GM19239 (cell line): ENCODE measurements at places on chromosomes 11 and 22.

DNA sequence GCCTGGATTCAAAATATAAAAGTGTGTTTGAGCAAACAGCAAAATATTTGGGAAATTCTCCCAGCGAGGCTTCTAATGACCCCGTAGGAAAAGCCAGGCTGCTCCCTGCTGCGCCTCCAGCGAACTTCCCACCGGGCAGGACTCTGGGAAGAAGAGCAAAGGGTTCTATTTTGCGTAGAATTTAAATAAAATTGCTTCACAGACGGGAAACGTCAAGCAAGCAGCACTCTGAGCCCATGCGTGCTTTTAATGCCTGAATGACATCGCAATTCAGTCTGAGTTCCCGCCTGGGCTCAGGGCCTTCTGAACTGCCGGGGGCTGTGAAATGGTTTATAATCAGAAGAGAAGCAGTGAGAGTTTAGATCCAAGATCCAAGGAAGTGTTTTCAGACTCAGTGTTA is 775.1 kb downstream of the BRD1 start:
- DNase-seq: no peak

DNA sequence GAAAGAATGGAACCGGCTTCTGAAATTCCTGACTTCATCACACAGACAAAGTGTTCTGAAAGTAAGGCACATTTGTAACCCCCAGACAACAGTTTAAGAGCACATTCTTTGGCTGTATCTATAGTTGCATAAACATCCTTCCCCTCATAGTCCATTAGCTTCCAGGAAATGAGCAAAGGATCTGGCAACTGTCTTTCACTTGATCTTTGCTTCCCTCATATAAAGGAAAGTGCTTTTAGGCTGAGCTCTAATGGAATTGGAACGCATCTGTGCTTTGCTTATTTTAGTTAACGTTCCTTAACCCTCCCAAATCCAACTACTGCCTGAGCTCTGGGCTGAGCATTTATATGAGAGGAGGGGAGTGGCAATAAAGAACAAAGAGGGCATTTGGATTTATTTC is 76.9 kb upstream of the API5 start:
- no peak for DNase-seq

GRCh38 chr11:20315800-20316199 is 47.7 kb upstream of the HTATIP2 start:
- no peak for DNase-seq

GRCh38 chr22:23520863-23521440 is 59.1 kb downstream of the IGLL1 start:
- no peak for DNase-seq

- DNase-seq: no peak
Observed at GRCh38 chr11:128824191-128825049, 42.7 kb downstream of the KCNJ1 start.

DNA sequence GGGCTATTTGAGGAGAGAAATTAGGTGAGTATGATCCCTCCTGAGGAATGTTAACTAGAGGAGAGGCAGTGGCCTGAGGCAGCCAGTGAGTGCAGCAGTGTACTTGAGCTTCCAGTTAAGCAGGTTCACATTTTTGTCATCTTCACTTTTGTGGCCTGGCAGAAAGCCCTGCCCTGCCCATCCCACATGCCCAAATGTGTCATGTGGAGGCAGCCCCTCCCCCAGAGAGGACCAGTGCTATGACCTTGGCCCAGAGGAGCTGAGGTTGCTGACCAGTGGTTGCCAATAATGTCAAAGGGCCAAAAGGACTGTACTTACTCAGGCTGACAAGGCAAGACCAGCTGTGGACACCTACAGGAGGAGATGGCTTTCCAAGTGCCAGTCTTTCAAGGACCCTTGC is 17.6 kb upstream of the GRK2 start:
- DNase-seq: no peak

- DNase-seq: no peak
Observed at GRCh38 chr11:91219535-91219934, 996.7 kb upstream of the CHORDC1 start.

GRCh38 chr11:55854704-55855103 is 16.2 kb downstream of the OR5D16 start:
- no peak for DNase-seq

GRCh38 chr11:118074785-118075184 is 2.1 kb upstream of the TMPRSS4 start:
- DNase-seq: no peak

DNA sequence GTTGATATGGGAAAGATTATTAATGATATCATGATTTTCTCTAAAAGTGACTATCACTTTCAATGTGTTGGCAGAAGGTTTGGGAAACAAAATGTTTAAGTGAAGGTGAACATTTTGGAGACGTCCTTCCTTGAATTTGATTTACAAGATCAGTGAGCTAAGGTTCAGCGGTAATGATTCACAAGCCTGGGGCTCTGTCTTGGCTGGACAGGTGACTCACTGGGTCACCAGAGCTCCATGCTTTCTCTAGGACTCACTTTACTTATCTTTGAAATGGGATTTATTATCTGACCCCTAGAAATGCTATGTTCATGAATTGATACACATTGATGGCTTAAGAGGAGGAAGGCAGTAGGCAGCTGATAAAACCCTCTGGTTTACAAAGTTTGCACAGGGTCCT is 437.5 kb downstream of the NTM start:
- no peak for DNase-seq

DNA sequence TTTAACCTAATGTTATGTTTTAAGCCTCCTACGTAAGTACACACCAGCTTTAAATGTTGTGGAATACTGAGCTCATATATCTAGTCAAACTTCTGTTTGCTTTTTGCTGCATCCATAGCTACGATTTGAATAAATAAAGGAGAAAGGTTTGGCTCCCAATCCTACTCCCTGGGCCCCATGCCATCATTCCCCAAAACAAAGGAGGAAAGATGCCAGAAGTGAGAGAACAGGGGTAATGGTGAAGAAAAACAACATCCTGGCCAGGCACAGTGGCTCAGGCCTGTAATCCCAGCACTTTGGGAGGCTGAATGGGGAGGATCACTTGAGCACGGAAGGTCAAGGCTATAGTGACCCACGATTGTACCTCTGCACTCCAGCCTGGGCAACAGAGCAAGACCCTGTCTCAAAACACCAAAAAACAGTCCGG is 26.5 kb downstream of the SCGB1A1 start:
- DNase-seq: no peak

- no peak for DNase-seq
Observed at GRCh38 chr11:69634590-69634989, 6.4 kb upstream of the CCND1 start.

- no peak for DNase-seq
Observed at GRCh38 chr11:134558258-134558835, 146.3 kb upstream of the B3GAT1 start.

DNA sequence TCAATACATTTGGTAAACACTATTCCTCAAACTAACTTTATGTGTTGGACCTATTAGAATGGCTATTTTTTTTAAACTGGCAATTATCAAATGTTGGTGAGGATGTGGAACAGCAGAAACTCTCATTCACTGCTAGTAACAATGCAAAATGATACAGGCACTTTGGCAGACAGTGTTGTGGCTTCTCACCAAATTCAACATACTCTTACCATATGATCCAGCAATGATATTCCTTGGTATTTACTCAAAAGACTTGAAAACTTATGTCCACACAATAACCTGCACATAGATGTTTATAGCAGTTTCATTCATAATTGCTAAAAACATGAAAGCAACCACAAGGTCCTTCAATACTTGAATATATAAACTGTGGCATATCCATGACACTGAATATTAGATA is 112.5 kb upstream of the TP53AIP1 start:
- no peak for DNase-seq

- DNase-seq: no peak
Observed at GRCh38 chr11:114438303-114438702, 964 bp upstream of the REXO2 start.

DNA sequence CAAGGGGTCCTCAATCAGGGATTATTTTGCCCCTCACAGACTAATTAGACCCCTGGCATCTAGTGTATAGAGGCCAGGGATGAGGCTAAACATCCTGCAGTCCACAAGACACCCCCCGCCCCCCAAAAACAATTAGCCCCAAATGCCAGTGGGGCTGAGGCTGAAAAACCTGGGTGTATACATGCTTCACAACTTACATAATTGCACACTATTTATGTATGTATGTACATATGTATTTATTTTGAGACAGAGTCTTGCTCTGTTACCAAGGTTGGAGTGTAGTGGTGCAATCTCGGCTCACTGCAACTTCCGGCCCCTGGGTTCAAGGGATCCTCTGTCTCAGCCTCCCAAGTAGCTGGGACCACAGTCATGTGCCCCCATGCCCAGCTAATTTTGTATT is 28.8 kb upstream of the SHANK2 start:
- no peak for DNase-seq

DNA sequence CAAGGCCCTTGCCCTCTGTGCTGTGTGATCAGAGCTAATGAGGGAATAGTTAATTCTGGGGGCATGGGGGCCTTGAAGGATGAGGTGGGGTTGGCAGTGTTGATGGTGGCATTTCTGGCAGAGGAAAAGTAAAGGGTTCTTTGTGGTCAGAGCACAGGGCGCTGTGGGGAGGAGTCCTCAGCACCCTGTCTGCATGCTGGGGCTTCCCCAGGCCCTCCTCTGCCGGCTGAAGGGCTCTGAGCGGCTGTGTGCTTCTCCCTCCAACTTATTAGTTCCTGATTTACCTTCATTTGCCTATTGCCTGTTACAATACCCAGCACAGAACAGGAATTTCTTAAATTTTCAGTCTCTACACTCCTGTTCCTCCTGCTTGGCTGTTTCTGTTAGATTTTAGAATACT is 122.8 kb downstream of the HIPK3 start:
- no peak for DNase-seq

DNA sequence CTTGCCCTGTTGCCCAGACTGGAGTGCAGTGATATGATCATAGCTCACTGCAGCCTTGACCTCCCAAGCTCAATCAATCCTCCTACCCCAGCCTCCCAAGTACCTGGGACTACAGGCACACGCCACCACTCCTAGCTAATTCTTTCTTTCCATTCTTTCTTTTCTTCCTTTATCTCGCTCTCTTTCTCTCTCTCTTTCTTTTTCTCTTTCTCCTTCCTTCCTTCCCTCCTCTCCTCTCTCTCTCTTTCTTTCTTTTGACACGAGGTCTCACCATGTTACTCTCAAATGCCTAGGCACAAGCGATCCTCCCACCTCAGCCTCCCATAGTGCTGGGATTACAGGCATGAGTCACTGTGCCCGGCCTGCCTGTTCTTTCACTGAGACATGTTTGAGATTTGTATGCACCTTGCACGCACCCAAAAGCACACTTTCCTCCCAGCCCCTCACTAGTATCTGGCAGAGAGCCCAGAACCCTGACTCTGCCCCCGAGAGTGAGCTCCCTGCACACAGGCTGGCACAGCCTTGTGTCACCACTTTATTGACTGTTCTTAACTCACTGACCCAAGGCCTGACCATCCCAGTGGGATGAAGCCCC is 56.8 kb downstream of the CD6 start:
- DNase-seq: no peak

DNA sequence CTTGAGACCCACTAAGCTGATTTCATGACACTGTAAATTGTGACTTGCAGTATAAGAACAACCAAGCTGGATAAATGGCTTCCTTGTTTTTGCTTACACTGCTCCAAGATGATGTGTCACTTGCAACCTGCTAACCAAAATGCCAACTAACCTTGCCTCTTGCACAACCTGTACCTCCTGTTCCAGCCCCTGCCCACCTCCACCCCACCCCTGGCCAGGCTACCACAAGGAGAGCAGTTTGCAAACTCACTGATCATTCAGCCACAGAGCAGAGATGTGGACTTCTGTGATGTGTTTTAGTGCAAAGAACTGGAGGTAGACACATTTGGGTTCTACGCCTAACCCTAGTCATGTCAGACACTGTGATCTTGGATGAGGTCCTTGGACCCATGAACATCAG is 4.3 kb upstream of the APOL6 start:
- DNase-seq: no peak

- DNase-seq: no peak
Observed at GRCh38 chr11:119745112-119745511, 16.1 kb upstream of the NECTIN1 start.

- no peak for DNase-seq
Observed at GRCh38 chr22:23068832-23069385, 1.4 kb upstream of the GNAZ start.

DNA sequence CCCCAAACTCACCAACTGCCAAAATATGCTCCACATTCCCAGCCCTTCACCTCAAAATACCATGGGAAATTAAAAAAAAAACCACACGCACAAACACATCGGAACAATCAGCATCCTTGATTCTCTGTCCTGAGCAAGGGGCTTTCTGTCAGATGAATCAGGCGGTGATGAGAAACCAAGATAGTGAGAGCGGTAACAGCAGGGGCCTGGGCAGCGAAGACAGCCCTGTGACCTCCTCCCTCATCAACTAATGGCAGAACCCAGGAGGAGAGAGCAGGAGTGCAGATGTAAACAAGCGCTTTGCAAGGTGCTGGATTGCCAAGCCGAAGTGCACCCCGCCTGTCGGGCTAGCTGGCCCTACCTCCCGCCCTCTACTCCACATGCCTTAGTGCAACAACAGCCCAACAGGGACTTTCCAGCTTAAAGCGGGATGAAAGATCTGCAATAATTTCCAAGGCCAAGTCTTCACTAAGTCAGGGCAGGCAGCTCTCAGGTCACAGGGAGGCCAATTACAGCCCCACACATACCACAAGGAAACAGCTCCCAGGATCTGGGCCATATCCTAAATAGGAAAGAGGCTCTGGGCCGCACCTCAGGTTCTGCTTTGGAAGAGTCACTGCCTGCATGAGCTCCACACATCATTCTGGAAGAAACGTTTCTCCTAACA is 72.2 kb upstream of the BID start:
- no peak for DNase-seq

DNA sequence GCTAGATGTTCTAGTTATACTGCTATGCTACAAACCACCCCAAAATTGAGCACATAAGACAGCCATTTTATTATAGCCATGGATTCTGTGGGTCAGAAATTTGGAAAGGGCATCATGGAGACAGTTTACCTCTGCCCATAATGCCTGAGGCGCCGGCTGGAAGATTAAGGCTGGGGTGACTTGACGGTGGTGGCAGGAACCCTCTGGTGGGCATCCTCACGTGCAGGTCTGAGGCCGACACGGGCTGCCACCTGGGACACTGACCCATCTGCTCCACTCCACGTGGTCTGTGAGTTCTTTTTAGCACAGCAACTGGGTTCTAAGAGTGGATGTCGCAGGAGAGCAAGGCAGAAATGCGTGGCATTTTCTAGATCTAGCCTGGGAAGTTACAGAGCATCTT is 40.0 kb upstream of the PRDM11 start:
- DNase-seq: no peak

GRCh38 chr11:99279266-99279665 is 258.5 kb downstream of the CNTN5 start:
- no peak for DNase-seq

DNA sequence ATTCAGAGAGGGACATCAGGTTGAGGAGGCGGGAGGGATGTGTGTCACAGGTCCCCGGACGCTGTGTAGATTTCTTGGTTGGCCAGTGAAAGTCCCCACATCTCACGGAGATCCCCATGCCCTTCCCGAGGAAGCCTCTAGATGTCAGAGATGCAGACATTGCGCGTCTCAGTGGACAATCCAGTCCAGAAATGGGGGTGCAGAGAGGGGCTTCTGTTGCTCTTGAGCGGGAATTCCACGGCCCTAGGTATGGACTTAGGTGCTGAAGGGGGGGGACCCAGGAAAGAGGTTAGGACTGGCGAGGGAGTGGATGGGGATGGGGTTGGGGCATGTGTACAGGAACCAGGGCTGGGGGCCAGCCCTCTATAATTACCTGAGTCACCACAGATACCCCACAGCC is 7.0 kb downstream of the THY1 start:
- no peak for DNase-seq
